ENCODE measurements at places on chromosomes 1 and 21.

DNA sequence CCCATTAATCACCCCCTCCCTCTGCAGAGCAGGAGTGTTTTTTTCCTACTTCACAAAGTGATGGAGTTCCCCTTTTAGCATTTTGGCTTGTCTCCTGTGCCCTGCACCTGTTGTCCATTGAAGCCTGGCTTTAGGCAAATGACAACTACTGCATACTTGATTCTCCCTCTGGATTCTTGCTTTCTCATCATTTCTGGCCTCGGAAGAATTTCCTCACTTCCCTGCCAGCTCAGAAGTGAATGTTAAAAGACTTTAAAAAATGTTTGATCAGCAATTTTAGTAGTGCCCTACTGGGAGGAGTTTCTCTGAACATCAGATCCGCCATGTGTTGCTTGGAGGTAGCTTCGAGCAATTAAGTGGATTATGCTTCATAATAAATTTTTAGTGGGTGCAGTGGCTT is 28.1 kb downstream of the RCOR3 start:
- no peak for DNase-seq

GRCh38 chr1:35646043-35646442 is 4.7 kb upstream of the PSMB2 start:
- DNase-seq, result no peak

DNA sequence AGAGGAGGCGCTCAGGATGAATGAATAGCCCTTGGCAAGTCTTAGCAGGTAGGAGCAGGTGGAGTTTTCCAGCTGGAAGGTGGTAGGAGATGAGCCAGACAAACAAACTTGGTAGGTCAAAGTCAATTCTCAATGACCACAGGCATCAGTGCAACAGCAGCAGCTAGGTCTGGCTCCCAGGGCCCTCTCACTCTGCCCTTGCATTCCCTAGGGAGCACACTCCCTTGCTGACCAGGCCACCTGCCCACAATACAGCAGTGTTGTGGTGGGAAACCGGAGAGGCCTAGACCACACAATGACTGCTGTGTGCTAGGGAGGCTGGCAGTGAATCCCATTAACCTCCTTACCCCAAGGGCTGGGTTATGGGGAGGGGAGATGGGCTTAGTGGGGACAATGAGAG is 13.0 kb upstream of the PAQR6 start:
- no peak for DNase-seq

- no peak for DNase-seq
Observed at GRCh38 chr1:112960384-112960783, 4.4 kb upstream of the SLC16A1 start.

- DNase-seq, result no peak
Observed at GRCh38 chr1:156692441-156692924, 12.9 kb downstream of the CRABP2 start.

- no peak for DNase-seq
Observed at GRCh38 chr1:154996966-154997701, 3.7 kb downstream of the LENEP start.

DNA sequence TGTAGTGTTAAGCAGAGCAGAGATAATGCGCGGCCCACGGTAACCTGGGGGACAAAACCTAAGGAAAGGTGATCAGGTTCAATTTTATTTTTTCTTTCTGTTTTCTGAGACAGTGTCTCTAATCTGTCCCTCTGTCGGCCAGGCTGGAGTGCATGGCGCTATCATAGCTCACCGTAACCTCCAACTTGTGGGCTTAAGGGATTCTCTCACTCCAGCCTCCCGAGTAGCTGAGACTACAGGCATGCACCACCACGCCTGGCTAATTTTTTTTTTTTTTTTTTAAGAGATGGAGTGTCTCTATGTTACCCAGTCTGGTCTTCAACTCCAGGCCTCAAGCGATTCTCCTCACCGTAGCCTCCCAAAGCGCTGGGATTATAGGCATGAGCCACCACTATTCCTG is 724 bp upstream of the ANKRD35 start:
- DNase-seq, result no peak

GRCh38 chr1:215543191-215543606 is 23.9 kb upstream of the KCTD3 start:
- DNase-seq, result no peak

DNA sequence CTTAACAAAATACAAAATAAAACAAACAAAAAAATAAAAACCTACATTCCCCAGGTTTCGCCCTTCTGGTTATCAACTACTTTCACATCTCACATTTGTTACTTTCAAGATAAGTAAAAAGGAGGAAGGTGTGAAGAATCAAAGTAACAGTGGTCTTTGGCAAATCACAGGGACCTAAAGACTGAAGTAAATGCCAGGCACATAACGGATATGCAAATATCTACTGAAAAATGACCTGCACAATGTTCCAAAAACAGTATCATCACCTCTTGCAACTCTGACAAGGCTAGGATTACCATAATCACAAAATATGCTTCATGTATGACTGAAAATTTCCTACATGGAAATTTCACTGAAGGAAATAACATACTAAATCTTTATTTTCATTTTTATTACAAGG is 29.3 kb downstream of the COP1 start:
- no peak for DNase-seq

DNA sequence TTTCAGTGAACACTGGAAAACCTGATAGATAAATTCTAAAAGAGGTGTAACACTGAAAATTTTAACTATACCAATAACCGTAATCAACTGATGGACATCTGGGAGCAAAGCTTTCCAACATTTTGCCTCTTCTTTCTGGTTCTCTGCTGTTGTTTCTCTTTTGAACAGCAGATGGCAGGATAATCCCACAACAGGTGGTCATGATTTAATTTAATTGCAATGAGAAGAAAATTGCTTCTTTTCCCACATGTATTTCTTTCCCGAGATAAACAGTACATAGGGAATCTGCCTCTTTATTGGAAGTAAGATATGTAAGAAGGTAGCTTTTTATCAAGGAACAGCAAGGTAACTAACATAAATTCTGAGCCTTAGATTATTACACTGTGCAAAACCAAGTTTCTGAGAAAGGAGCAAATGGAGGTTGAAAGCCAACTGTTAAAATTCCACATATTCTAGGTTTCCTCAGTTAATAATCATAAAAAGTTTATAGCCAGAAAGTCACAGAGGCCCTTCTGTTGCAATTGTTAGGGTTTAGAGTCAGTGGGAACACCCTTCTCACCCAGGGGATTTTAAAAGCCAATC is 72.9 kb downstream of the RPS6KA1 start:
- DNase-seq, result no peak

DNA sequence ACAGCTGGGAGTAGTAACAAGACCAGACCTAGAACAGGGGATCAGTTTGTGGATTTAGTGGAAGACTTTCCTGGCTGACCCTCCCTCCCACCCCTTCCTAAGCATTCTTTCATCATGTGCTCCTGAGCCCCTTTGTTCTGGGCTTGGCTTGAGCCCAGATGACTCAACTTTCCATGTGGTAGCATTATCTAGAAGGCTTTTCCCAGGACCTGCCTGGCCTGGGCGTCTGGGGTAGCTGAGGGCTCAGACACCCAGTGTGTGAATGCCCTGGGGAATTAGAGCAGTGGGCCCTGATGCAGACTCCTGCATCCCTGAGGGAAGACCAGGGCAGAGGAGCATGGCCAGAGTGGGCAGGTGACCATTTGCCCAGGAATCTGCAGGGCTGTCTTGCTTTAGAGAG is 44.1 kb upstream of the TSPAN2 start:
- DNase-seq, result no peak

GRCh38 chr1:30834253-30834652 is 74.3 kb downstream of the SDC3 start:
- no peak for DNase-seq

GRCh38 chr1:48470950-48471690 is 884 bp downstream of the SPATA6 start:
- DNase-seq, result no peak

DNA sequence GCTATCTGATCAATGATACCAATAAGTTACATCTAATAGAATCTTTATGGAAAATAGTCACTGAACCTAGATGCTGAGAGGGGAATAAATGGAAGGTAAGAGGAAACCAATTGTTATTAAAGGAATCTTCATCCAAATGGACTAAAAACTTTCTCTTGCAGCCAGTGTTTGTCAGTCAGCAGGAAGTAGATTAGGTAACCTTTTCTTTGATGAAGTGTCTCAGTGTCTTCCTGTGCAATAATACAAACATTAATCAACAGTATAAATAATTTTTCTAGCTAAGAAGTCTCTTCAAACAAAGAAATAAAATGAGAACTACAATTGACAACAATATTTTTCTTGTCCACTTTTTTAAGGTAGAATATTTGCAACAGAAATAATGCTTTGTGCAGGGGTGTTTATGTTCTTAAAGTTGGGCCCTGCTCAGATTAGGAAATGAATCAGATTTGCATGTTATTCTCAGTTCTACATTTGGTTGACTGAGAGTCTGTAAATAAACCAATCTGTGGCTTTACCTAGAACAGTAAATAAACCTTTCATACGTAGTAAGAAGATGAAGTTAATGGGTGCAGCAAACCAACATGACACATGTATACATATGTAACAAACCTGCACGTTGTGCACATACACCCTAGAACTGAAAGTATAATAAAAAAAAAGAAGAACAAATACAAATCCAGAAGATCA is 391.4 kb downstream of the MRPL39 start:
- no peak for DNase-seq

GRCh38 chr1:11487196-11487751 is 8.3 kb downstream of the DISP3 start:
- DNase-seq, result no peak

- no peak for DNase-seq
Observed at GRCh38 chr1:246004301-246004700, 502.8 kb downstream of the SMYD3 start.

DNA sequence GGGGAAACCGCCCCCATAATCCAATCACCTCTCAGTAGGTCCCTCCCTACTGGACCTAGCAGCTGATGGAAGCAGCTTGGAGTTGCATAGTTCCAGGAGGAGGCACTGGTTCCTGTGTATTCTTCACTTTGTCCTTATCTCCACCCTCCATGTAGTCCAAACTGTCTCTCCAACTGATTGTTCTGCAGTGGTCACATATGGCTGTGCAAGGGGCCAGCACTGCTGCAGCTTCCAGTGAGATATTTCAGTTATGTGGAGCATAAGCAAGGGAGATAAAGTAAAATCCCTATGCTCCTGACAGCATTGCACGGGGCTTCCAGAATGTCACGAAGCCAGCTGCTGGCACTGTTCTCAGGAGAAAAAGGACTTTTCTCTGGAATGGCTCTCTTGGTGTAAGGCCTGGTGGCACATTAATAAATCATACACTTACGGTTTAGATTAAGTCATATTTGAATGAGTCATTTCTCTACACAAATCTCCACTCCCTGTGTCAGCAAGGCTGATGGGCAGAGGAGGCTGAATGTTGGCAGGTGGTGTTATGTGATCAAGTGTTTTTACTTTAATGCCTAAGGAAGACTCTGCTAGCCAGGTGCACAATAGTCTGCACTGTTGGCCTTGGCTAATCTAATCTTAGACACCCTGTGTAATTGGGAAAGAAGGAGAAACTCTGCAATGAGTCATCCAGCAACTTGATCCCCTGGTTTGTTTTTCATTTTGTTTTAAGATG is 93.4 kb downstream of the KCNK1 start:
- DNase-seq, result no peak

- no peak for DNase-seq
Observed at GRCh38 chr1:3283849-3284248, 170.6 kb upstream of the ARHGEF16 start.

DNA sequence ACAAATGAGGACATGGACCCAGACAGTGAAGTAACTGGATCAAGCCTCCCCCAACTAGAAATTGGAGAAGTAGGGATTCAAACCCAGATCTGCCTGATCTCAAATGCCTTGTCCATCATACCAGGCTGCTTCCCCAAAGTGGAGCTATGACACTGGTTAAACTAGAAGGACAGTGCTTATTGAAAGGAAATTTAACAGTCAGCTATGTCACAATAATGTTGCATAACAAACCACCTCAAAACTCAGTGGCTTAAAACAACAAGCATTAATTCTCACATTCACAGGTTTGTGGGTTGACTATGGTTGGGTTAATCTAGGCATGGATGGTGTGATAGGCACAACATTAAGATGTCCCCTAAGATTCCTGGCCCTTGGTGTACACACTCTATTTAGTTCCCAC is 107.1 kb downstream of the TAS1R2 start:
- DNase-seq, result no peak

GRCh38 chr1:93801471-93801870 is 77.5 kb downstream of the DNTTIP2 start:
- no peak for DNase-seq

DNA sequence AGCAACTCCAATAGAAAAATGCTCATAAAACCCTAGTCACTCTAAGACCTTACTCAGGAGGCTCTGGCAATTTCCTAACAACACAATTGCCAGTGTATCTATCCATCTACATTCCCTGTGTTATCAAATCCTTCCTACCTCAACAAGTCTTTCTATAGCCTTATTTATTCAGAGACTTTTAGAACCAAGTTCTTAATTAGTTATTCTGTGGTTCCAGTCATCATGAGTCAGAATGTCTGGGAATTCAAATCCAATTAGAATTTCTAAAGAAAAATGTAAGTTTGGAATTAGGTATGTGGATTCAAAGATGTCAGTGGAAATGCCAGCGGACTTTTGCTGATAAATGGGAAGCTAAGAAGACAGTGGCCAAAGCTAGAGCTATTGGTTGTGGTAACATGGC is 302.6 kb upstream of the C1orf87 start:
- no peak for DNase-seq

DNA sequence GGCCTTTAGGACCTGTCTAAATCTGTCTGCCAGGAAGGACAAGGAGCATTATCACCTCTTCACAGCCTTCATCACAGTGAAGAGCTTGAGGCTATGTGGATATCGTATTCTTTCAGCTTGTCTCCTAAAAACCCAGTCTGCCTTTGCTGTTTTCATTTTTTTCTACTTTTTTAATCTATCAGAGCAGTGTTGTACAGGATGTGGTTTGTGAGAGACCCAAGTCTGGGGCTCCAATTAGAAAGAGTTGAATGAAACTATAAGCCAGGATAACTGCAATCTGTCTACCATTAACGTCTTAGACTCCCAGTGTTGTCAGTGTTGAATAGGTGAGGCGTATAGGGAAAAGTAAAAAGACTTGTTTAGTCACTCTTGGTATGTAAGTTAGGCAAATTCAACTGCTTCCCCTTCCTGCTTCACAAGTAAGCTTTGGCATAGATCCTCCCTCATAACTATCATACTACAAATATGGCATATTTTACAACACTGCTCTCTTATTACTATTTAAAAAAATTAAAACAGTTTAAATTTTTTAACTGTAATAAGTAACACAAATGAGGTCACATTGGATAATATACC is 1225.8 kb upstream of the PRMT6 start:
- no peak for DNase-seq

DNA sequence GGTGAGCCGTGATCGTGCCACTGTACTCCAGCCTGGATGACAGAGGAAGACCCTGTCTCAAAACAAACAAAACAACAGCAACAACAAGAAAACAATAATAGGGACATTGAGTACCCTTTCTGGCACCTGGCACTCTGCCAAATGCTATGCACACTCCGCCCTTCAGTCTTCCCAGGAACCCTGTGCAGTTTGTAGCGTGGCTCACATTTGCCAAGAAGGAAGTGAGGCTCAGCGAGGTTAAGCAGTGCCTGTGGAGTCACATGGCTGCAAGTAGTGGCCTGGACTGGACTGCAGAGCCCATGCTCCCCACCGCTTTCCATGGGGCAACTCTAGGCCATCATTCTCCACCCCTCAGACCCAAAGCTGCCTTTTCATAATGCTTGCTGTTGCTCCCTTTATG is 5.3 kb upstream of the EVA1B start:
- DNase-seq, result no peak

GRCh38 chr1:229845410-229846138 is 219.5 kb downstream of the URB2 start:
- DNase-seq, result no peak
